ENCODE measurements at places on chromosomes 1 and 21.
A peak's percentile ranks its signal among the peaks of the same experiment; 100 is the strongest.

DNA sequence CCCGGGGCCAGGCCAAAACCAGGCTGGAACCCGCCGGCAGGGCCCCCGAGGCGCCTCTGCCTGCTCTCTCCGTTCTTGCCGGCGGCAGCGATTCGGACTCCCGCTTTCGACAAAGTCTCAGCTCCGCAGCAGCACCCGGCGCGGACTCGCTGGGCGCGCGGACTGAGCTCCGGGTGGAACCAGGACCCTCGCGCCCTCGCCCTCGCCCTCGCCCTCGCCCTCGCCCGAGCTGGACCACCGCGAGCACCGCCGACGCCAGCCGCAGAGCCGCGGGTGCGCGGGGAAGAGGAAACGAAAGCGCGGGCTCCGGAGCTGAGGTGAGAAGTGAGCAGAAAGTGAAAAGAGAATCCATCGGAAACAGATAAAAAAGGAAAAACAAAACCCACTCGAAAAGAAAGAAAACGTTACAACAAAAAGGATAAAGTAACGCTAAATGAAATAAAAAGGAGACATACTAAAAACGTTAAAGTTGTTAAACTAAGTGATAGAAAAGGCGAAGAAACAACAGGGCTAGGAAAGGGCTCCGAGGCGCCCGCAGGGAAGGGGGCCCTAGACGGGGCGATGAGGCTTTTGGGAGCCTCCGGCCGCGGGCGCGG lies 64.9 kb downstream of the MEF2D start:
- DNase-seq: no peak

DNA sequence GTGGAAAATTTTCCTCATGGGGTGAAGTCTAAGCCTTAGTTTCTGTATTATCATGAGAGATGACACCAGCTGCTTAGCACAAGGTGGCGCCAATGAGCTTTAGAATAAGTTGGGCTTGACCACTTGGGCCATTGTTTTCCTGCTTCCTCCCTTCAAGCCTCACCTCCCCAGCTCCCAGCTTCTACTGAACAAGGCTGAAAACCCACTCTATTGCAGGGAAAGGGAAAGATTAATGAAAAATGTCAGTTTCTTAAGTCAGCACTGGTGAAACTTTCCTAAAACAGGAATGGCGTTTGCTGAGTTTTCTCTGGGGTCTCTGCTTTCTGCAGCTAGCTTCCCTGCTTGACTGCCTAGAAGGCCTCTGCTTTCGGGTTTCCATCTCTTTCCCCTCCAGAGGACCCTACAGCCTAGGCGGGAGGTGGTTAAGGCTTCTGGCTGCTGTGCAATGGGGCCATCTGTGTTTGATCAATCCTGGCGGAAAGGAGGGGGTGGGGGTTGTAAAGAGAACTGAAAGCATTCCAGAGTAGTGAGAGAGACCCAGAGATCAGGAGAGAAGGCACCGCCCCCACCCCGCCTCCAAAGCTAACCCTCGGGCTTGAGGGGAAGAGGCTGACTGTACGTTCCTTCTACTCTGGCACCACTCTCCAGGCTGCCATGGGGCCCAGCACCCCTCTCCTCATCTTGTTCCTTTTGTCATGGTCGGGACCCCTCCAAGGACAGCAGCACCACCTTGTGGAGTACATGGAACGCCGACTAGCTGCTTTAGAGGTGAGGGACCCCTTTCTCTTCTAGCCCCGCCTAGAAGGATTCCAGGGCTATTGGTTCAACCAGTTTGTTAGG lies at the start of gene OLFML3:
Gene OLFML3 (plus strand): TSS at position 612 of the 840 bp plus-strand sequence. CDS start 43 bp downstream, at position 655.
- peak; percentile 74 for DNase-seq

DNA sequence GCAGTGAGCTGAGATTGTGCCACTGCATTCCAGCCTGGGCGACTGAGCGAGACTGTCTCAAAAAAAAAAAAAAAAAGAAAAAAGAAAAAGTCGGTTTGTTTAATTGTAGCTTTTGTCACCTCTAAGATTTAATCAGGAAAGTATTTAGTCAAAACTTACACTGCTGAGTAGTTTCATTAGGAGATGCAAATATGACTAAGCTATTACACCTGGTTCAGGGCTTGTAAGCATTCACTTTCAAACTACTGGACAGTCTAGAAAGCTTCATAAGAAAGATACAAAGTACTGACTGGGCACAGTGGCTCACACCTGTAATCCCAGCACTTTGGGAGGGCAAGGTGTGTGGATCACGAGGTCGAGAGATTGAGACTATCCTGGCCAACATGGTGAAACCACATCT lies 75.9 kb upstream of the CACYBP start:
- DNase-seq: no peak

DNA sequence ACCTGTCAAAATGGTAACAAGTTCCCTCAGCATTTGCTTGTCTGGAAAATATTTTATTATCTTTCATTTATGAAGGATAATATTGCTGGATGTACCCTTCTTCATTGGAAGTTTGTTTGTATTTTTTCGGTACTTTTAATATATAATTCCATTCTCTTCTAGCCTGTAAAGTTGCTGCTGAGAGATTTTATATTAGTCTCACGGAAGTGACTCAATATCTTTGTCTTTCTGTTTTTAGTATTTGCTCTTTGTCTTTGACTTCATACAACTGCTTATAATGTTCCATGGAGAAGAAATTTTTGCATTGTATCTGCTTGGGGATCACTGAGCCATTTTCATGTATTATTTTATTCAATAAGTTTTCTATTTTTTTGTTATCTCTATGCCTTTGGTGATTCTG lies 1777.5 kb downstream of the BRINP3 start:
- DNase-seq: no peak

GRCh38 chr1:8259498-8260290 lies 58.2 kb upstream of the SLC45A1 start:
- no peak for DNase-seq

DNA sequence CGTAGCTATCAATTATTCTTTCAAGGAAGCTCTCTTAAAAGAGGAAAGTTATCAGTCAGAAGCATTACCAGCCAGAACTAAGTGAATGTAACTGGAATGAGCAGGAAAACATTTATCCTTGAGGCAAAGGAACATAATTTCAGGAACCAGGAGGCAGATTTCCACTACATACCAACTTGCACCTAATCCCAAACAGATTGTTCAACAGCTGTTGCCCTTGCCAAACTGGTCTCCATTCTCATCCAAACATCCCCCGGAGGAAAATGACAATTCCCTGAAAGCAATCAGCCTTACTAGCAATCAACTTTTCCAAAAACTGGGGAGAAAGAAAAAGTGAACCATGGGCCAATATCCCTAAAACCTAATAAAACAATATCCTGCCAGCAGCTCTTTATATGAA lies 35.0 kb downstream of the ENAH start:
- no peak for DNase-seq

DNA sequence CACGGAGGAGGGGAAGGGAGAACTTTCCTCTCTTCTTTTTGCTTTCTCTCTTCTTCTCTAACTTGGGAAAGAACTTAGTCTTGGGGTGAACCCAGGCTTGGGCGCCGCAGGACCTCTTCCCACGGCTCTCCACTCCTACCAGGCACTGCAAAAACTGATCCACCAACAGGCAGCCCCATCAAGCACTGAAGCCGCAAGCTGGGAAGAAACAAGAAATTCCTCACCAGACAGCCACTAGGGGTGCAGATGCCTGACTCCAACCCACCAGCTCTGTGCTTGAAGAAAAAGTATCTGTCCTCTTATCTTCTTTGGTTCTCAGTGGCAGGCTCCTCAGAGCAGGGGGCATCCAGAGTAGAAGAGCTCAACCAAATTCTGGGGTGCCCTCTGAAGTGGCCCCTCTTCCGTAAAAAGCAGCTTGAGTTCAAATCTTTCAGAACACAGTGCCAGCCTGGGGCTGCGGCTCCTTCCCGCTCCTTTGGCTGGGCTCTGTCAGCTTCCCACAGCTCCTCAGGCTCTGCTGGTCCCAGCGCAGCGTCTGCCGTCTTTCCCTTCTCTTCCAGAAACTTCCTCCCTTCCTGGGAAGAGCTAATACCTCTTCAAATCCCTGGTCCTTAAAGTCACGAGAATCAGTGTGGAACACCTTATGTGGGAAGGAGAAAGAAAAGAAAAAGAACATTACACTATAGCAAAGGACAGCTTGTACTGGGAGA lies 2.4 kb downstream of the SLC41A1 start:
- DNase-seq: peak; percentile 65

DNA sequence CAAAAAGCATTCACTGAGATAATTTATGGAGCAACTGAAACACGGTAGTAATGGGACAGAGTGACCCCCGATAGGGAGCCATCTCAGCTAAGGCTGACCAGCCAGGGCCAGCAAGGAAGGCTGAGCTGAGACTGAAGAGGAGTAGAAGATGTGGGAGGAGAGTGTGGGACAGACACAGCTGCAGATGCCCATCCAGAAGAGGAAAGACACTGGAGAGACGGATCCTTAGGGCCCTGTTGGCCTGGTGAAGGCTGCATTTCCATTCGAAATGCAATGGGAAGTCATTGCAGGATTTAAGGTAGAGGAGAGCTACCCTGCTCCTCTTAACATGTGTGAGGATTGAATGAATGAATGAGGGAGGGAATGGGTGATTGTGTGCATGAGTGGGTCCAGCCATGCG lies 44.0 kb upstream of the LRP8 start:
- no peak for DNase-seq

GRCh38 chr1:180040034-180040433 lies 85.4 kb downstream of the CEP350 start:
- DNase-seq: no peak

GRCh38 chr1:11893907-11894251 lies 32.3 kb downstream of the KIAA2013 start:
- DNase-seq: peak; percentile 81

Measured in HEK293T (cell line).